ENCODE measurements at places on chromosomes 6 and 20.
A peak's percentile ranks its signal among the peaks of the same experiment; 100 is the strongest.

- no peak overlapping the region for H3K27ac ChIP-seq
- H3K36me3 ChIP-seq = no peaks in the 10 kb centered on the region
- H3K4me3 ChIP-seq = no peak overlapping the region
- no peak for DNase-seq
- no peaks in the 10 kb centered on the region for H3K27me3 ChIP-seq
Measured at GRCh38 chr6:54929245-54929909, 82.8 kb downstream of the FAM83B start.

GRCh38 chr6:20472748-20473147 lies 61.5 kb upstream of the CDKAL1 start:
- H3K36me3 ChIP-seq = no peaks in the 10 kb centered on the region
- no peaks in the 10 kb centered on the region for H3K4me1 ChIP-seq
- no peaks in the 10 kb centered on the region for H3K27me3 ChIP-seq
- DNase-seq = no peak

- no peaks in the 10 kb centered on the region for H3K36me3 ChIP-seq
- no peak overlapping the region for H3K4me3 ChIP-seq
- no peak for DNase-seq
Measured at GRCh38 chr6:82712826-82713225, 349.2 kb downstream of the TPBG start.

- no peak overlapping the region for H3K27ac ChIP-seq
- no peak overlapping the region for H3K4me3 ChIP-seq
- H3K36me3 ChIP-seq = no peaks in the 10 kb centered on the region
- H3K4me1 ChIP-seq = peaks cover 31% of the 10 kb centered on the region
- H3K27me3 ChIP-seq = no peaks in the 10 kb centered on the region
- DNase-seq = no peak
Measured at GRCh38 chr6:131197716-131198115, 62.4 kb downstream of the AKAP7 start.

- no peaks in the 10 kb centered on the region for H3K4me1 ChIP-seq
- H3K27me3 ChIP-seq = no peaks in the 10 kb centered on the region
- no peaks in the 10 kb centered on the region for H3K36me3 ChIP-seq
Measured at GRCh38 chr20:6576726-6577125, 190.8 kb upstream of the BMP2 start.

GRCh38 chr20:14778096-14778495 lies 440.7 kb upstream of the FLRT3 start:
- H3K4me3 ChIP-seq = no peak overlapping the region
- no peak overlapping the region for H3K27ac ChIP-seq
- H3K27me3 ChIP-seq = no peaks in the 10 kb centered on the region
- H3K4me1 ChIP-seq = no peaks in the 10 kb centered on the region
- DNase-seq = no peak

- no peak overlapping the region for H3K27ac ChIP-seq
- no peak overlapping the region for H3K4me3 ChIP-seq
- H3K36me3 ChIP-seq = no peaks in the 10 kb centered on the region
Measured at GRCh38 chr20:46220455-46221207, 87.7 kb downstream of the CDH22 start.

DNA sequence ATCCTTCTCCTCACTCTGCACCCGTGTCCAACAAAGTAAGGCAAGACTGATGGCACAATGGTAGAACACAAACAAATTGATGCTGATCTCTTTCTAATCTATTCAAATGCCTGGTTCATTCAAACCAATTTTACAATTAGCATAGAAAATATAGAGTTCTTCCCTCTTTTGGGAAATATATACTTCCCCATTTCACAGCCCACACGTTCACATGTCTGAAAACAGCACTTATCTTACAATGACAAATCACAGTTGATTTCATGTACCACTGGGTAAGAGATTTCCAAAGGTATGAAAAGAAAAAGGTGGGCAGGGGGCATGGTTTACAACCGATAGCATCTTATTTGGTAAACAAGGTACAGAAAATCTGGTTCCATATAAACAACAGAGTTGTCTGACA lies 137.6 kb downstream of the RNGTT start:
- no peaks in the 10 kb centered on the region for H3K27me3 ChIP-seq
- no peak overlapping the region for H3K4me3 ChIP-seq
- no peak for DNase-seq

- H3K36me3 ChIP-seq = no peaks in the 10 kb centered on the region
- no peaks in the 10 kb centered on the region for H3K27me3 ChIP-seq
- no peaks in the 10 kb centered on the region for H3K4me1 ChIP-seq
- DNase-seq = no peak
Measured at GRCh38 chr6:22886650-22887581, 317.6 kb downstream of the HDGFL1 start.

- DNase-seq = no peak
- H3K4me3 ChIP-seq = peak overlapping the region; percentile 7
- H3K36me3 ChIP-seq = no peaks in the 10 kb centered on the region
- peak overlapping the region; percentile 47 for H3K27ac ChIP-seq
- H3K4me1 ChIP-seq = peaks cover 48% of the 10 kb centered on the region
Measured at GRCh38 chr6:125831659-125832058, 40.9 kb downstream of the NCOA7 start.

- H3K27ac ChIP-seq = no peak overlapping the region
- H3K36me3 ChIP-seq = no peaks in the 10 kb centered on the region
- DNase-seq = no peak
Measured at GRCh38 chr6:131949909-131950766, 1.0 kb downstream of the CCN2 start.

- H3K4me3 ChIP-seq = no peak overlapping the region
- H3K4me1 ChIP-seq = no peaks in the 10 kb centered on the region
- no peak overlapping the region for H3K27ac ChIP-seq
- no peaks in the 10 kb centered on the region for H3K27me3 ChIP-seq
Measured at GRCh38 chr6:114390176-114390575, 47.4 kb upstream of the HS3ST5 start.

DNA sequence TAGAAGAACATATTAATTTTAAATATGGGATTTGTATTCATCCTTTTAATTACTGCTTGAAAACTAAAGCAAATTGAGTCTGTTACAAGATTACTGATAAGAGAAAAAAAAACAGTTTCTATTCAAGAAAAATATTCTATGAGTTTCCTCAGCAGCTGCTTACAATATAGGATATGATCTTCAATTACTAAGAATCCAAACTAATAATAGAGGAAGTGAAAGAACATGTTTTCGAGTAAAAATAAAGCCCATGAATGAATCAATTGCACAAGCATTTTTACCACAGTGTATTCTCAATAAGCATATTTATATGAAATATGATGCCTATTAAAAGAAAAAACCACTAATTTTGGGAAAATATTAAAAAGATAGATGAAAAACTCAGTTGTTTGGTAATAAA lies 63.4 kb downstream of the AHI1 start:
- no peaks in the 10 kb centered on the region for H3K36me3 ChIP-seq
- H3K4me1 ChIP-seq = no peaks in the 10 kb centered on the region
- no peak for DNase-seq
- H3K4me3 ChIP-seq = no peak overlapping the region
- H3K27me3 ChIP-seq = no peaks in the 10 kb centered on the region

DNA sequence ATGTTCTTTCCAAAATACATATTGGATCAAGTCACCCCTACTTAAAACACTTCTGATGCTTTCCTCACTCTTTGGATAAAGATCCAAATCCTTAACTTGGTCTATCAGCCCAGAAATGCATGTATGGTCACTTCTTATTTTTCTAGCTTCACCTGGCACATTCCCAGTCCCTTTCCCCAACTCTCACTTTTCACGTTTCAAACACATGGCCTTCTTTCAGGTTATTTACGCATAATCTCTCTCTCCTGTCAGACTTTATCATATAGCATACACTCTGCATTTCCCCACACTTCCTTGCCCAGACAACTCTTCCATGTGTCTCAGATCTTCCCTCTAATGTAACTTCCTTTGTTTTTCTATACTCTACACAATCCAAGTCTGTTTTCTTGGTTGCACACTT lies 12.8 kb downstream of the PHIP start:
- H3K27ac ChIP-seq = no peak overlapping the region
- peaks cover 4% of the 10 kb centered on the region for H3K36me3 ChIP-seq
- no peak overlapping the region for H3K4me3 ChIP-seq
- no peaks in the 10 kb centered on the region for H3K27me3 ChIP-seq
- H3K4me1 ChIP-seq = peaks cover 2% of the 10 kb centered on the region
- DNase-seq = no peak

GRCh38 chr6:138419766-138420165 lies 15.7 kb downstream of the HEBP2 start:
- H3K36me3 ChIP-seq = peaks cover 12% of the 10 kb centered on the region
- DNase-seq = no peak
- H3K27ac ChIP-seq = no peak overlapping the region
- no peaks in the 10 kb centered on the region for H3K27me3 ChIP-seq
- H3K4me1 ChIP-seq = no peaks in the 10 kb centered on the region

Measured in effector memory CD4-positive, alpha-beta T cell (primary cell).